SW480 (cell line): ENCODE measurements at places on chromosomes 12 and 14.

- DNase-seq: no peak
Observed at GRCh38 chr12:47491516-47492305, 214.1 kb downstream of the RPAP3 start.

DNA sequence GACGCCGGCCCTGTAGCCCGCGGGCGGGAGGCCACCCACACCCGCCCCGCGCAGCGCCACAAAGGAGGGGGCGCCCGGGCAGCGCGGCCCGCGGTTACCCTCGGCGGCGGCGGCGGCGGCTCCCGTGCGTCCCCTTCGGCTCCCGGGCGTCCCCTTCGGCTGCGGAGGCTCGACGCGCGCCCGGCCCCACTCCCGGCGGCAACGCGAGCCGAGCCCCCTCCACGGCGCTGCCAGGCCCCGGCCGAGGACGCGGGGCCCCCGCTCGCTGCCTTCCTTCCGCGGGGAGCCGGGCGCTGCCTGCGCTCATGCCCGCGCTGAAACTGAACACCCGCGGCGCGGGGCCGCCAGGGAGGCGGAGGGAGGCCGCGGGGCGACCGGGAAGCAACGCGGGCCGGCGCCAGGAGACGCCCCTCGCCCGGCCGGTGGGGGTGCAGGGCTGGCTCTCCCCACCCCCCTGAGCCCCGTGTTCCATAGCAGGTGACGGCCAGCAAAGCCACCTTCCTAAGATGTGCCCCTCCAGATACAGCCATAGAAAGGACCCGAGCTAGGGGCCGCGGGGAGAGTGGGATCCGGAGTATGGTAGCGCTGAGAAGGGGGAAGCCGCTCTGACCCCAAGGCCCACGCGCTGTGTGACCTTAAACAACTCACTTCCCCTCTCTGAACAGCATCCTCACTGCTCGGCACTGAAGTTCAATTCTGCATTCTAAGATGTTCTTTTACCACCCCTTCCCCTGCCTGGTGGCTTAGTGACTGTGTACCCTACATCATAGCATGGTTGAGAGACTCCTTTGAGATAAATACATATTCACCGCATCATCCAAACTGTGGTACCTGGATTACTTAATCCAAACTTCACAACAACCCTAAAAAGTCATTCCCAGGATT is 42.8 kb downstream of the KDM2B start:
- no peak for DNase-seq

DNA sequence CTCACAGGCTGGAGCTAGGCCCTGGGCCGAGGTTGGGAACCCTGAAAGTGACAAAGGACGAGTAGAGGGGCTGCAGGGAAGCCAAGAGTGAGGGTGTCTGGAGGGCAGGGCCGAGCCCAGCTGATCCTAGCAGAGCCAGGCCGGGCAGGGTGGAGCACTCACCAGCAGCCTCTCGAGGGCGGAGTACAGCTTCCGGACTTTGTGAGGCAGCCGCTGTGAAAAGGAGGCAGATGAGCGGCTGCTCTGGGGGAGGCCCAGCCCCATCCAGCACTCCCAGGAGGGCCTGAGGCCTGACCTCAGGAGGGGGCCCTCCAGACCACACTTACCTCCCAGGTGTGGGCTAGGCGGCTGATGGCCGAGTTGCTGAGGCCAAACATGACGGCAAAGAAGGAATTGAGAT is 14.7 kb upstream of the ENDOU start:
- no peak for DNase-seq

- DNase-seq: no peak
Observed at GRCh38 chr12:96078231-96079135, 43.1 kb upstream of the LTA4H start.

- peak; percentile 98 for DNase-seq
Observed at GRCh38 chr12:53099071-53099882, 1.8 kb downstream of the IGFBP6 start.

- DNase-seq: peak; percentile 72
Observed at GRCh38 chr14:70856851-70857495, 47.7 kb upstream of the MAP3K9 start.

DNA sequence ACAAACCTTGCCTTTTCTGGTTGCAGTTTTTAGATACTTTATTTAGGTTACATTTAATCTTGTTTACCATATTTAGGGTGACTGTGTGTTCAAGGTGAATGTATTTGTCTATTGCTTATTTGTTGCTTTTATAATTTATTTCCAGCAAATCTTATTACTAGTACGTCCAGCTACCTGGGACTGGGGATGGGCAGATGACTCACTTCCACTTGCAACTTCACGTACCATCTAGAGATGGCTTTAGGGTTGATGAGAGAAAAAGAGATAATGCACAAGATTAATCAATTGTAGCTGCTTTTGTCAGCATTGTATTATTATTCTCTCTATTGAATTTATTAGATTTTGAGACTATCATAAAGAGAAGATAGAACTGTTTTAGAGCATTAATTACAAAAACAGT is 5.1 kb downstream of the MIPOL1 start:
- DNase-seq: no peak

DNA sequence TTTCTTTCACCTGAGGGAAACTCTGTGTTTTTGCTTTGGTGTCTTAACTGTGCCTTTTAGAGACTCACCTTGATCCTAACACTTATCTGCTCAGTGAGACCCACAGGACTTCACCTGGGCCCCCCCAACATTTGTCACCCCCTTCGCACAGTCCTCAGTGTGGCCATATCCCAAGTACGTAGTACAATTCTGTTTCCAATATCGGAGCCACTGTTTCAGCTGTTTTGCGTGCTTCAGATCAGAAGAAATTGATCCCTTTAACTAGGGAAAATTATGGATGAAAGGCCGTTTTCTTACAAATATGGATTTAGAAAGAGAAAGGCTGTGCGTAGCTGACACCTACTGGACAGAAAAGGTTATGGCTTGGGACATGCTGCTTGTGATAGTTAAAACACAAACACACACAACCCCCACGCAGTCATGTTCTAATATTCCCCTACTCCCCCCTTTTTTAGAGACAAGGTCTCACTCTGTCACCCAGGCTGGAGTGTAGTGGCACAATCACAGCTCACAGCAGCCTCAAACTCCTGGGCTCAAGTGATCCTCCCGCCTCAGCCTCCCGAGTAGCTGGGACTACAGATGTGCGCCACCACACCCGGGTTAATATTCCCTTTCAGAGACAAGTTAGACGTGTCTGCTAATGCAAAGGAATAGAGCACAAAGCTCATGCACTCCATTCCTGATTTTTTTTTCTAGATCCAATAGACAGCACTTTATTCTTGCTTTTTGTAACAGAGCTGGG is 3.6 kb upstream of the SLC7A8 start:
- DNase-seq: peak; percentile 66

DNA sequence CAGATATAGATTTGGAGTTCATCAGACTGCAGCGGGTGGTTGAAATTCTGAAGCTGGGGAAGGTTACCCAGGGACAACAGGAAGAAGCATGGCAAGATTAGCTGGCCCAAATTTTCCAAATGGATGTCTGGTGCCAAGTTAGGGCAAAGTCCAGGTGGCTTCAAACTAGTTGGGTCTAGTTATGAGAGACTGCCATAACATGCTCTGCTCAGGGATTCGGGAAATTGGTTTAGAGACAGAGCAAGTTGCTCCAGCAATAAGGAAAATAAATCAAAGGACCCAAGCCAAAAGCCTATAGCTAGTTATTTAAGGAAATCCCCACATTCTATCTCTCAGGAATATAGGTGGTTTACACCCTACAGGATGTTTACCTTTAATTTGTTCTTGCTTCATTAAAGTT is 125.7 kb upstream of the BTG1 start:
- no peak for DNase-seq

GRCh38 chr12:65217086-65217485 is 47.7 kb downstream of the LEMD3 start:
- DNase-seq: no peak

DNA sequence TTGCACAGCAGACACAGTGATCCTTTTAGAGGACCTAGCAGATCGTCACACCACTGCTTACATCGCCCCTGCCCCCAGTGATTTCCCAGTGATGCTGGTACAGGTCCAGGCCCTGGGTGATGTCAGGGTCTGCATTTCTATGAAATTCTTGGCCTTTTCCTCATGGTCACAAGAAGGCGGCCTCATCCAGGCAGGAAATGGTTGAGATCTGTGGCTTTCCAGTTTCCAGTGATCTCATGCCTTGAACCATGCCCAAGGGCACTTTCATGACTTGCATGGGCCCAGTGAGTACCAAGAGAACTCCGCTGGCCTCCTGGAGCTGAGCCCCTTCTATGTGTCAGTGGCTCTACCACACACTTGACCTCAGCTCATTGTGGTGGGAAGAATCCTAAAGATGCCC is 41.9 kb upstream of the BDKRB2 start:
- DNase-seq: no peak

- peak; percentile 77 for DNase-seq
Observed at GRCh38 chr14:21191809-21192446, 36.1 kb upstream of the OR5AU1 start.

DNA sequence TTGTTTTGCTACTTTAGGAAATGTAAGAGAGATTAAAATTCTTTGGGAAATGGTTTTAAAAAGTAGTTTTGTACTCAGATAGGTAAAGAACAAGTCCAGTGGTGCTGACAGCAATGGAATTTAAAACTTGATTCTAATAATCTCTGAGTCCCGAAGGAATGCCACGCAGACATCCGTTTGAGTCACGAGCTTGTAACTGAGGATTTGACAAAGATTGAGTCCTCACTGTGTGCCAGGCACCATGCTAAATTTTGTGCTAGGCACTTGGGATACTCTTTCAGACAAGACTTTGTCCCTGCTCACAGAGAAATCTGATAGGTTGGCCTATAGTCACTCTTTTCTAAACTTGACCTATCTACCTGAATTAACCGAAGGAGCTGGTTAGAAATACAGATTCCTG is 12.7 kb downstream of the FLRT2 start:
- no peak for DNase-seq

DNA sequence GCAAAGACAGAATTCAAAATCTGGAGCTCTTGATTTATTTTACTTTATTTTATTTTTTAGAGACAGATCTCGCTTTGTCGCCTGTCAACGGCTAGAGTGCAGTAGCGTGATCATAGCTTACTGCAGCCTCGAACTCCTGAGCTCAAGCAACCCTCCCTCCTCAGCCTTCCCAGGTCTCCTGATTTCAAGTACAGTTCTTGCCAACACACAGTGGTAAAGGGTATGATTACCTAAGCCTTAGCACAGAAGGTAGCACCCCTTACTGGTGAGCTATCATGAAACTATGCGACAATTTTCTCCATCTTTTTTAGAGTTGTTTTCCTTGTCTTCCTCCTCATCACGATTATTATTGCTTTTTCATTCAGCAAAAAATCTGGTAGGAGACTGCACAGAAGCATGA is 94.3 kb upstream of the ETV6 start:
- DNase-seq: no peak

DNA sequence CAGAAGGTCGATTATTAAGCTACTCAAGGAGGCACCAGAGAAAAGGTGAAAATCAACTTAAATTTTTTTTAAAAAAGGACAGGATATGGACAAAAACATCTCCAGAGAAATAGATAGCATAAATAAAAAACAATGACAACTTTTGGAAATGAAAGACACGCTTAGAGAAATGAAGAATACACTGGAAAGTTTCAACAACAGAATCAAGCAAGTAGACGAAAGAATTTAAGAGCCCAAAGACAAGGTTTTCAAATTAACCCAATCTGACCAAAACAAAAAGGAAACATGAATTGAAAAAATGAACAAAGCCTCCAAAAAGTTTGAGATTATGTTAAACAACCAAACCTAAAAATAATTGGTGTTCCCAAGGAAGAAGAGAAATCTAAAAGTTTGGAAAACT is 191.1 kb upstream of the BMP4 start:
- no peak for DNase-seq

GRCh38 chr12:32240162-32240561 is 133.5 kb downstream of the BICD1 start:
- no peak for DNase-seq

GRCh38 chr12:90959538-90960139 is 4.7 kb upstream of the CCER1 start:
- DNase-seq: peak; percentile 32

DNA sequence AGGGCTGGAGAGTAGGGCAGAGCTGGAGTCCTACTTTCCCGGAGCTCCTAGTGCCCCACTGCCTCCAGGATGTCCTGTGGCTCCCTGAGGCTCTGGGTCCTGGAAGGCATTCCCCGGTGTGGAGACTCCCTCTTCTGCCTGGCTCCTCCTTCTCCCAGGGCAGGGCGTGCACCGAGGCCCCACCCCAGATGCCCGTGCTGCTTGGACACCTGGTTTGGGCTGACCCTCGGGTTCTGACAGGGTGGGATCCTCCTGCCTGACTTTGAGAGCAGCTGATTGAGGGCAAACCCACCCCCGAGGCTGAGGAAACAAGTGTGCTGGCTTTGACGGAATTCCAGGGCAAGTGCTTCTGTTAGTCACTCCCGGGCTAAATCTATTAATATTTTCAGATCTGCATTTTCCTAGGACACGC is 15.4 kb downstream of the TEAD4 start:
- no peak for DNase-seq

GRCh38 chr12:96193725-96194575 is at the start of gene ELK3:
Gene ELK3, plus strand, starts transcription at chr12:96194375.
- DNase-seq: peak; percentile 57

- DNase-seq: no peak
Observed at GRCh38 chr12:48422060-48422459, 50.3 kb upstream of the ANP32D start.

DNA sequence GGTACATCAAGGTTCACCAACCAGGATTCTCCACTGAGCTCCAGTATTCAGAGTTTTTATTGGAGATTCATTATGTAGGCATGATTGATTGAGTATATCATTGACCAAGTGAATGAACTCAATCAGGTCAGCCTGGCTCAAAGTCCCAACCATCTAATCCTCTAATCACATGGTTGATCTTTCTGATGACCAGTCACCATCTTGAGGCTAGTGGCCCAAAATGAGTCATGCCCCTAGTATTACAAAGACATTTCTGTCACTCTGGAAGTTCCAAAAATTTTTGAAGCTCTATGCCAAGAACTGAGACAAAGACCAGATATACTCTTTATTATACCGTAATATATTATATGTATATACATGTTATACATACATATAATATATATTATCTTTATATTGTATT is 75.9 kb upstream of the ATF7IP start:
- DNase-seq: no peak

DNA sequence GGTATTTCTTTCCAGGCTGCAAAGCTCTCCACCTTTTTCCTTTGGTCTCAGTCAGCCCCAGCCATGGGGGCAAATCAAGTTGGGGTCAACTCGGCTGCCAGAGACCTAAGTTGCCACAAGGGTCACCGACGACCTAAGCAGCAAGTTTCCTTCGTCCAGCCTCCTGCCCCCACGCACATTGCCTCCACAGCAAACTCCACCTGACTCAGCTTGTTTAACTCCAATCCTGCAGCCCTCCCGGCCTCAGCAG is 767 bp upstream of the KCNMB4 start:
- DNase-seq: no peak

DNA sequence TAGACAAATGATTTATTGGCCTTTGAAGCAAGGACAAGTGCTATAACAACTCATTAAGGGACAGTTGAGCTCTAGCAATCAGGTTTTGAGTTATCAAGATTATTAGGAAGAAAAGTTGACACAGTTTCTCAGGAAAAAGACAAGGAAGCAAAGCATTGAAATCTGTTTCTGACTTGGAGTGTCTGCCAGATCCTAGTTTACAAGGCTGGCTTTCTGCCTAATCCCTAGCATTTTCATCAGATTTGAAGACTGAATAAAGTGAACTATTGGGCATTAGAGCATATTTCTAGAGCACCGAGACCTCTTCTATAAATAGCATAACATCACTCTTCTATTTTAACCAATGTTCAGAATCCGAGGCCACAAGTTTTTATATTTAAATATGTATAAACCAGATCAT is 7.0 kb downstream of the SYT1 start:
- DNase-seq: no peak
